HS-5 (cell line): ENCODE measurements at places on chromosomes 13 and 19.

DNA sequence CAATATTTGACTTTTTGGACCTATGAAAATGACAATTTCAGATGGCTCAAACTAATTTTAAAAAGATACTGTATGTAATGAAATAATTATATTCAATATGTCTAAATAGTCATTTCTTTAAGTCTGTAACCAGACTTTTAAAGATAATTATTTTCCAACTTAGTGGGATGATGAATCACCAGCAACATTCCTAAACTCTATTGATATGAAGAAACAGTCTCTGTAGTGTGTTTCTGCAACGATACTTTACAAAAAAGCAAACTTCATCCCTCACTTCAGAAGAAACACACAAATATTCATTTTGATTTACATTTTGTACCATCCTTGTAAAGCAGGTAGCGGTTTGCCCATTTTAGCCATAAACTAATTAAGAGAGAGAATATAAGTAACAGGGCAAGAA is 417.4 kb downstream of the EFNB2 start:
- DNase-seq, result no peak

DNA sequence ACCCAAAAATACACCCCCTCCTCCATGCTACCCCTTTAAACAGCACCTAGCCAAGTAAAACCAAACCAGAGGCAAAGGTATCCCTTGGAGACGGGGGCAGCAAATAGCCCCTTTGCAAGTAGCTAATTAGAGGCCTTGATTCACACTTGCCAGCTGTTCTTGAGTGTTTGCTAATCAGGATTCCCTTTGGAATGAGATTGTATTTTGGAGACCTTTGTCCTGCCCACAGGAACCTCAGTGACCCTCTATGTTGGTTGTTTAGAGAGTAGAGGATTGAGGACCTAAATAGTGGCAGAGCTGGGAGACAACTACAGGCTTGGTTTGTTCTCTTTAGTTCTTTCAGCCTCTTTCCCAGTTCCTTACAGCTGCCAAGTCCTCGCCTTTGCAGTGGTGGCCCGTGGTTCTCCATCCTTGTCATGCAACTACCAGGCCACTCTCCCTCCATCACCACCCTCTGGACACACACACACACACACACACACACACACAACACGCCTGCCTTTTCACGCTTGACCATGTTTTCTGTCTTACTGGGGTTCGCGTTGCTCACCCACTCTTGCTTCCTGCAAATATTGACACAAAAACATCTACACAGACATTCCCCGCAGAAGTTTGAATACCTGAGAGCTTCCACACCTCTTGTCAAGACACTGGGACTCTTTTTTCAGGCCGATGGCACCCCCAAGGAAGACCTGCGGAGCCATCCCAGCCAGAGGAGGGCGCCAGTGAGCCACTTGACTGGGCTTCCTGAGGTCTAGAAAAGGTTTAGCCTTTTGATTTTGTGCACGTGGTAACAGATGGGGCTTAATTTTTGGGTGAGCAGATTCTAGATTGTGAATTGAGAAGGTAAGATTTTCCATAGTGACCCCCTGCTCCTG is 80.0 kb upstream of the GPR183 start:
- no peak for DNase-seq

- DNase-seq, result no peak
Measured at GRCh38 chr19:35267353-35267817, 1.4 kb upstream of the USF2 start.

- no peak for DNase-seq
Measured at GRCh38 chr13:29721766-29722165, 126.3 kb upstream of the SLC7A1 start.

DNA sequence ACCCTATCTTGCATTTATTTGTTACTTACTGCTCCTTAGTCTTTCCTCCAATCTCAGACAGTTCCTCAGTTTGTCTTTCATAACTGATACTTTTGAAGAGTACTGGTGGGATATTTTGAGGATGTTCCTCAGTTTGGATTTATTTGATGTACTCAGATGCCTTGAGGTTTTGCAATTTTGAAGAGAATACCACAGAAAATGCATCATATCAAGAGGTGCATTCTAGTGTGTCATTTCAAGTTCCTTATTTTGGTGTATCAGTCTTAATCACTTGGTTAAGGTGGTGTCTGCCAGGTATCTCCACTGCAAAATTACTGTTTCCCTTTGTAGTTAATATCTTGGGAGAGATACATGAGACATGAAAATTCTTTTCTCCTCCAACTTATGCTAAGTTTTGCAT is 75.1 kb downstream of the URI1 start:
- DNase-seq, result no peak

DNA sequence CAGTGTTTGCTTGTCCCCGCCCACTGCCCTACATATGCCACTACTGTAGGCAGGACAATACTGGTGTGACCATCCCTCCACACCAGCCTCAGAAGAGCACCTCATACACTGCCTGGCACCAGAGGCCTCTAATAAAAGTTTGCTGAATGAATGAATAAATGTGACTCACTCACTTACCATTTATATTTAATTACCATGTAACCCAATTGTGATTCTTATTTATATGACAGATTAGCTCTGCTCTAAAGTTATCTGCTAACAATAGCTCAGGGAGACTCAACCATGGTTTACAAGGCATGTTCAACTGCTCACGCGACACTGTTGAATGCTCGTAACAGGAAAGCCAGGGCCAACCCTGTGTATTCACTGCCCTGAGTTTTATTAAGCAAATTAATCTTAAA is 66.0 kb upstream of the DOCK9 start:
- no peak for DNase-seq
